H1 (cell line): ENCODE measurements at places on chromosomes 11 and 22. TPM values are rescaled to one million over a fixed set of nuclear protein-coding genes. Genes with fewer than 3 reads are reported as not detected.

GRCh38 chr11:72867970-72868369, 53.8 kb downstream of the ATG16L2 start:
- no peak for DNase-seq

- no peak for DNase-seq
Observed at GRCh38 chr11:39990421-39990831, 1469.0 kb downstream of the LRRC4C start.

GRCh38 chr11:102868339-102868738, 6.4 kb downstream of the MMP12 start:
- DNase-seq, result no peak

DNA sequence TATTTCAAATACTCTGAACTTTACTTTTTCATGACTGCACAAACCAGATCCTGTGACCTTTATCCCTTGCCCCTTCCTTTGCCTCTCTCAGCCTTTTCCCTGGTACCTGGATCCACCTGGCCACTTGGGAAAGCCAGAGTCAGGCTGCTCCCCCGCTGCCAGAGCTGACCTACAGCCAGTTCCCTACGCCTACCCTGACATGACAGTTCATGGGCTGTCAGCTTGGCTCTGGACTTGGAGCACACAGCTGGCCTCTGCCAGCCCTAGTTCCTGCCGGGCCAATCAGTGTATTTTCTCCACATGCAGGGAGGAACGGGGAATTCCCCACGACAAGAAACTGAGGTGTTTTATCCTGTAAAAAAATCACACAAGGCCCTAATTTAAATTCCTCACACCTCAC, 382.6 kb downstream of the INSC start:
- DNase-seq, result no peak

DNA sequence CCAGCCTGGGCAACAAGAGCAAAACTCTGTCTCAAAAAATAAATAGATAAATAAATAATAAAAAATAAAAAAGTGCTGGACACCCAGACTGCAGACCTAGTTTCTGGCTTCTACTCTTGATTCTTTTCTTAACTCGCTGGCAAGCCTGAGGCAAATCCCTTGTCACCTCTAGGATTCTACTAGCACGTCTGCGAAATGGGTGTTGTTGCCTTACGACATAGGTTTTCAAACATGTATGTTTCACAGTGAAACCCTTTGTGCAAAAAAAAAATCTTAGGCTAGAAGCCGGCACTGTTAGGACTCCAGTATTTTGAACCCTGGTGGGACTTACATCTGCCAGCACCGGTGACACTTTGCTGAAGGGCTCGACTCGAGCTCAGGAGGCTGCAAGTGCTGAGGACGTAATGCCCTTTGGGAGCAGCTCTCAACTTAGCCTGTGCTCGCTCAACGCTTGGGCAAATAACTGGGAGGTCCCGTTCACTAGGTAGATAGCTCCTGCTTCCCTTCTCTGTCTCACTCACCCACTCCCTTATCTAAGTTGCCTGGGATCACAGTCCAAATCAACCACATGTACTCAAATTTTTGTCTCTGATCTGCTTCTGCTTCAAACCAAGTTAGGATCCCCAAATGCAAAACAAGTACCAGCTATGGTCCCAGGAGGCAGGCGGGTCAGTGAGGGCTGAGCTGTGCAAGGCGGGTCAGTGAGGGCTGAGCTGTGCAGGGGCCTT, 34.7 kb upstream of the MYH9 start:
- no peak for DNase-seq

DNA sequence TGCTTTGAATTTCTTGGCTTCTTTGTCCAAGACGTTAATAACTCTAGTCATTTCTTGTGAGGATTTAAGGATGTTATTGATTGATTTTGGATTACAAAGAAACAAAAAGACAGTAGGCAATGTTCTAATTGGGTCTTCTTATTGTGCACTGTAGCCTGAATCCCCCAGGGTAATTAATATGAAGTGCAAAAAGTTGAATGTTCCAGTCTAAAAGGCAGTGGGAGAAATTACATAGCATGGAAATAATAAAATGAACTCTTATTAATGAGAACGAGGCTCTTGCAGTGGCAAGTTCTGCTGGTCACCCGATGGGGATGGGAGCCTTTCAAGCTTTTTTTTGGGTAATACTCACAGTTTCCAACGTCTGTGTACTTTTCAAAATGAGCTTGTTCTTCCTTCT, 45.6 kb downstream of the UBASH3B start:
- no peak for DNase-seq

GRCh38 chr11:14148653-14149273, 186.2 kb downstream of the SPON1 start:
- DNase-seq, result no peak

ACR gene
- polyA plus RNA-seq, result 0.05 TPM in 1 of 2 replicates, not detected in the other

TSPAN32 gene
- polyA plus RNA-seq, result not detected in 2 replicates

OR51B5 gene
- 0.06 TPM in 1 of 2 replicates, not detected in the other for polyA plus RNA-seq

PKNOX2 gene
- polyA plus RNA-seq, result 2.0 and 2.5 TPM in 2 replicates
